Left kidney (tissue), 8 donors: ENCODE measurements at places on chromosomes 4 and X. TPM values are rescaled to one million over a fixed set of nuclear protein-coding genes. Genes with fewer than 3 reads are reported as not detected.

DNA sequence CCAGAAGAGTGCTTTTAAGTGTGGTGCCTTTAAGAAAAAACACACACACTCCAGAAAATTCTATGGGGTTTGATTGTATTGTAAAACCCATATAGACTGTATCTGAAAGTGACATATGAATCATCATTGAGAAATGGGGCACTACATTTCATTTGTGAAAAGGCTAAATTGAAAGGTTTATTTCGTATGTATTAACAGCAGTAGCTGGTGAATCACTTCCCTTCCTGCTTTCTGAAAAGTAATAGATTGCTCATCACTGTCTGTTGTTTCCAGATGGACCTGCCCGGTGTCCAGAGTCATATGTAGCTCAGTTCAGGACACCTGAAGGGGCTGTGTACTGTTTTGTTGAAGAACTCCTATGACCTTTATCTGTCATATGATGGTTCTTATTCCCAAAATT, 28.1 kb upstream of the HPRT1 start:
- DNase-seq: no peak

DNA sequence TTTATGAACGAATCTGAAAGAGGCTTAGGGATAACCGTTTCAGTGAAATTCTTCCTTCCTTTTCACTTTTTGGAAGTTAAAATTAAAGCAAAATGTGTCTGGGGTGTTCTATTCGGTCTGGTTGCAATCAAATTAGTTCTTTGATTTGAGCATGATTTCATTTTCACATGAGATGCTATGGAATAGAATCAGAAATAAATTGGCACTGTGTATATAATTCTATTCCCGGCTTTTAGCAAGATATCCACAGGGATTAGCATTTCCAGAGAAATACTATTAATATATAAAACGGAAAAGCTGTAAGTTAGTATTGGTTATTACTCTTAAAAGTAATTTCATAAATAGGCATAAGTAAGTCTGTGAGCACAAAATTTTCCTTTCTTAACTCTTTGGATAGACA, 1676.8 kb upstream of the PCDH7 start:
- no peak for DNase-seq

DNA sequence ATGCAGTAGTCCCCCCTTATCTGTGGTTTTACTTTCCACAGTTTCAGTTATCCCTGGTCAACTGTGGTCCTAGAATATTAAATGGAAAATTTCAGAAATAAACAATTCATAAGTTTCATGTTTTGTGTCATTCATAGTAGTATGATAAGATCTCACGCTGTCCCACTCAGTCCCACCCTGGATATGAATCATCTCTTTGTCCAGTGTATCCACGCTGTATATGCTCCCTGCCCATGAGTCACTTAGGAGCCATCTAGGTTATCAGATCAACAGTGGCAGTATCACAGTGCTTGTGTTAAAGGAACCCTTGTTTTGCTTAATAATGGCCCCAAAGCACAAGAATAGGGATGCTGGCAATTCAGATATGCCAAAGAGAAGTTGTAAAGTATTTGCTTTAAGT, 16.2 kb upstream of the SYTL4 start:
- DNase-seq: no peak

DNA sequence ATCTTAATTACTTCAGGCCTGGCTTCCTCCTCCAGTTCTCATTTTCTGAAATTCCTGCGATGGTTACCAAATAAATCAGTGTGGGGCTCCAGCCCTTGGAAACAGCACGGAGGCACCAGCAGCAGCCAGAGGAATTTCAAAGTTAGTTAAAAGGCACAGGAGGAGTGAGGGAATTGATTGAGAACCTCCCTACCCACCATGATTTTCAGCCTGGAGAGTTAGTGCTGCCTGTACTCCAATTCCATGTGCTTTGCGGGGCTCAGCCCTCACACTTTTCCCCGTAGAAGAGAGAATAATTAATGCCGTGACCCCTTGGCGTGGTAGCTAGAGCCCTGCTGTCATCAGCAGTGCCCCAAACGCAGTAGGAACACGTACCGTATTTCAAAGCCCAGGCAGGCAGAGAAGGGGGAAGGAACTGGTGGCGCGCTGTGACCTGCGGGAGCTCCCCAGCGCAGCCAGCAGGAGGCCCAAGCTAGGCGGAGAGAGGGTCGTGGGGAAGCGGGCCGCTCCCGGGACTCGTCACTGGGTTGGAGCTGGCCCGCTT, 84.0 kb upstream of the IGFBP7 start:
- DNase-seq: peak; percentile 64

- DNase-seq: no peak
These were observed 55.2 kb downstream of the TBC1D14 start for GRCh38 chr4:6964858-6965257.

- no peak for DNase-seq
These were observed 59.1 kb downstream of the LUZP4 start for GRCh38 chrX:115348446-115349225.

DNA sequence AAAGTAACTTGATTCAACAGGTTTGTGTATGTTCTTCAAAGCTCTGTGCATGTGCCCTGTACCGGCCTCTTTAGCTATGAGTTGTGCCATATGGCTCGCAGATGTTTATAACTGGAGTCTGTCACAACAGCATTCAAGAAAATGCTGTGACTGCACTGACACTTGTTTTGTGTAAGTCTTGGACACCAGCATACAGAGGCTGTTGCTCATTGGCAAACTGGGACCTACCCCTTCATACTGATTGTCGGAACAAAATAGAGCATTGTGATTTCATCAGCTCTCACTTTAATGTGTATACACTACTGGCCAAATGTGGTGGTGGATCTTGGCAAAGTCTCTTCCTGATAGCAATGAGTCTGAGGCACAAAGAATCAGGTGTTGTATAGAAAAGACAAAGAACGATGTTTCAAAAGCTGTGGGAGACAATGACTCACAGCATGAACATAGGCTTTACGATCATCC, 133.9 kb downstream of the EGF start:
- DNase-seq: no peak

The CSAG1 gene
- not detected for polyA plus RNA-seq

The ADRA2C gene
- 7.2 TPM for polyA plus RNA-seq

The CCDC110 gene
- polyA plus RNA-seq: 2.7 TPM

The GSX2 gene
- not detected for polyA plus RNA-seq

The ART3 gene
- 0.42 TPM for polyA plus RNA-seq

The GPR119 gene
- polyA plus RNA-seq: not detected
